Activated naive CD8-positive, alpha-beta T cell treated with anti-CD3 and anti-CD28 coated beads, Interleukin-2, amount 50 U/mL, for 16 hours (primary cell): ENCODE measurements at places on chromosomes 1 and 21.

GRCh38 chr1:159554261-159554660 is 18.5 kb upstream of the OR10J5 start:
- DNase-seq: no peak

GRCh38 chr21:43211760-43212115 is 42.9 kb downstream of the CRYAA start:
- DNase-seq: no peak

DNA sequence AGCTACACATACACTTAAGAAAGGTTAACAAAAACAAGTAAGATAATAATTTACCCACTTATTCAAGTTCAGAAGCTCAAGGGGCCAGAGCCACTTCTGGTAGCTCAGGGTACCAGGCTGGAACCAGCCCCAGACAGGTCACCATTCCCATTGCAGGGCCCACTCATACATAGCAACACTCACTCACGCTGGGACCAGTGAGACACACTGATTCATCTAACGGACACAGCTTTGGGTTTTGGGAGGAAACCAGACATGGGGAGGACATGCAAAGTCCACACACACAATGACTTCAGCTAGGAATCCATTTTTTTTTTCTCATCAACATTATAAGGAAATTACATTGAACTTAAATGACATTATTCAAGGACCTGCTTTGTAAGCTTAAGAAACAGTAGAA is 169.1 kb downstream of the ZC3H11B start:
- DNase-seq: no peak

- DNase-seq: no peak
Measured at GRCh38 chr1:163773396-163773795, 451.6 kb downstream of the NUF2 start.

DNA sequence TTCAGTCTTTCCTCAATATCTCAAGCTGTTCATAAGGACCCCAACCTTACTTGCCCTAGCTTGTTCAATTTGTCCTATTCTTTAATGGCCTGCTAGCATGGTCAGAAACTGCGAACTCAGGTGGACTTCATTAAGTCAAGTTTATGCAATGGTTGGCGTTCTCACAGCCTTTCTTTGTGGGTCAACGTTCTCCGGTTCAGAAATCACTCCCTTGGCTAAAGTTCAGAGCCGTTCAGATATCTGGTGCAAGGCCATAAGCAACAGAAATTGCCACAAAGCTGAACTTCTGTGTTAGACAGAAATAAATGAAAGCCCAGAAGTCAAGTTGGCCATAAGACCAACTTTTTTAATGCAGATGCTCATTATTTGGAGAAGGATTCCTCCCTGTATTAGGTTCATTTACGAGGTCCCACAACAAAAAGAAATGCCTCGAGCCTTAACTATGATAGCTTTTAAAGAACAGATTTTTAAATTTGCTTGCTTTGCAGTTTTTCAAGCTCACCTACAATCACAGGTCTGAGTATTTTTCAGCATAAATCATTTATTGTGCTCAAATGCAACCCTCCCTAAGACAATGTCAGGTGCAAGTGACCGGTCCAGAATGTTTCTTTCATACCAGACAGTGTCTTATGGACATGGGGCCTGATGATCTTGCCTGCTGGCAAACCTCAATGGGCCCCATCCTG is 140.2 kb upstream of the COL11A1 start:
- no peak for DNase-seq

- no peak for DNase-seq
Measured at GRCh38 chr1:109636201-109636952, 16.7 kb downstream of the AMPD2 start.

GRCh38 chr1:26789931-26790330 is 2.2 kb downstream of the PIGV start:
- DNase-seq: no peak

DNA sequence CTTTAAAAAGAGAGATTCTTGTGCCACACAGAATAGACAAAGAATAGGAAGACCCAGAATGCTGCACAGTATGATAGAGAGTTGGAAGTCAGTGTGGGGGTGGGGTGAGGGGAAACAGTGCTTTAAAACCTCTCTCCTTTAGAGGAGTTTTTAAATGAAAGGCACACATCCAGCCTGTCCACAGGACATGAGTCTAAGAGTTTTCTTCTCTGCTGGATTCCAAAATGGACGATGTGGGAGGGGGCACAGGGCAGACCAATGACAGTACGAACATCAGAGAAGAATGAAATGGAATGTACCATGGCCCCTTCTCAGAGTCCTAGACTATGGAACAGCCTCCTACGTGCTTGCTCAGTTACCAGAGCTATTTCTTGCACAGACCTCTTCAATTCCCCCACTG is 458.2 kb upstream of the DAB1 start:
- no peak for DNase-seq

DNA sequence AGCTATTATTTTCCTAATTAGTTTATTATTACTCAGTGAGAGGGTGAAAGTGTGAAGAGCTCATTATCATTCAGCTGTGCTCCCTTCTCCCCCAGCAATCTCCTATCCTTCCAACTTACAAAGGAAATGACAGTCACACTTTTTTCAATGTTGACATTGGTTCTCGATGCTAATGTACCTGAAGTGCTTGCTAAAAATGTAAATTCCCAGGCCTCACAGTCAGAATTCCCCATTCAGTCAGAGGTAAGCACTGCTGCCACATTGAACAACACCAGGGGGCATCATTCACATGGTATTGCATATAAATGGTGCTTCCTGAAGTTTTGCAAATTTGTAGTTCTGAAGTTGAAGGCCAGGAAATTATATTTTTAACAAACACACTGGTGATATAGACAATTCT is 132.7 kb upstream of the FOXD3 start:
- no peak for DNase-seq

- DNase-seq: no peak
Measured at GRCh38 chr1:53822931-53823330, 15.2 kb downstream of the NDC1 start.

DNA sequence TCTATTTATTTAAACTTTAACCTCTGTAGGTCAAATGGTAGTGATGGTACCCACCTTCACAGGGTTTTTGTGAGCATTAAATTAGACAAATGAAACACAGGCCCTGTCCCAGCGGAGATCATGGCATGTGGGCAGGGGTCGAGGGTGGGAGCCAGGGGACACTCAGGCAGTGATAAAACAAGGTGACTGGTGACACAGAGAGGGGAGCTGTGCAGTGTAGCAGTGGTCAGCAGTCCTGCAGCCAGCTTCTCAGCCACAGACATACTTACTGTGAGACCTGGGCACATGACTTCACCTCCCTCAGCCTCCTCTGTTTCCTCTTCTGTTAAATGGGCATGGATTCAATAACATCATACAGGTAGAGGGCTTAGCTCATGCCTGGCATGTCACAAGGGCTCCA is 44.9 kb downstream of the SRRM1 start:
- DNase-seq: no peak

DNA sequence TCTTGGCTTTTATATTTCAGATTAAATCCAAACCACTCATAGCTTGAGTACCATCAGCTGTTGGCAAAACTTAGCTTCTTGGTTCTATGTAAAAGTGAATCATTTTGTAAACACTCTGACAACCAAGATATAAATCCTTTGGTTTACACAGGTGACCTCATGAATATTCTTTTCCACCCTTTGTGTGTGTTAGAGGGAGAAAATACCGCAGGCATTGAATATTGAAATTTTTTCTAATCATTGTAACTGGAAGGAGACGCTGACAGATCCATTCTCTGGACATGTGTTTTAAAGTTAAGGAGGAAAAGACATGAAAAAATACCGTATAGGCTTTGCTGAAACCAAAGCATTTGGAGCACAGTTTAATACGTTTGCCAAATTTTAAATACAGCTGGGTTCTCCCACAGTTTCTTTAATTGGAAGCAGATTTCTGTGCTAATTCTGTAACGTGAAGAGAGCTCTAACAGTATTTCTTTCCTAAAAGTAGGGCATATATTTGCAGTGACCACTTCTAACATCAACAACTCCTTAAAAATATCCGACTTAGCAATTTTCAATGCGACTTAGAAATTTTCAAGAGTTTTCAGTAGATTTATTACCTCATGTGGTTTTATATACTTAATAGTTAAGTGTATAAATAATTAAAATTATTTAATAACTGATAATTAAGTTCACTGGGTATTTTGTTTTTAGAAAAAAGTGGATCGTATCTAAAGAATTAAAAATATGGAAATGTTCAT is 388.2 kb downstream of the USP25 start:
- no peak for DNase-seq

DNA sequence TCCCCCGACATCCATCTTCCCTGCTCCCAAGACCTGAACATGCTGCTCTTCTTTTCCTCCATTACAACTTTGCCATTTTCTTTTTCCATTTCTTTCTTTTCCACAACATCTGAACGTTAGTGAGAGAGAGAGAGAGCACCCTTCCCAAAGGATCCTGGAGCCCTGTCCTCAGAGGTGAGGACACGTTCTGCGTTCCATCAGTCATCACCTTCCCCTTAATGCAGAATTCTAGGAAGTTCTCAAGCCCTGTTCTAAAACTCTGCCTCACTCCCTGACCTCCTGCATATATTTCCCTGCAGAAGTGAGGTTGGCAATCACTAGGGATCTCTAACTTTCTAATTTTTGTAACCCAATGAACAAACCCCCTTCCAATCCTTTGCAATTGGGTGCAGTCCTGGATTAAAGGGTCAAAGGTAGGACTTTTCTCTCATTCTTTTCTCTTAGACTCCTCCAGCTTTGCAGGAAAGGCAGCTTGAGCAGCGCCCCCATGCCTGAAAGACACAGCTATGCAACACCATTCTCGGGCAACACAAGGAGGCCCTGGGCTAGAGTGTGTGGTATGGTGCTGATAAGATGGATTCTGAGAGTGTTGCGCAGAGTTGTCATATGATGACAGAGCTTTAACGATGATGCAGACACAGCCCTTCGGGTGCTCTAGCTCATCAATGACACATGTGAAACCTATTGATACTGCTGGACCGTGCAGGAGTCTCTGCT is 59.2 kb upstream of the TNR start:
- no peak for DNase-seq

- no peak for DNase-seq
Measured at GRCh38 chr21:33261635-33262034, 4.5 kb upstream of the IL10RB start.

DNA sequence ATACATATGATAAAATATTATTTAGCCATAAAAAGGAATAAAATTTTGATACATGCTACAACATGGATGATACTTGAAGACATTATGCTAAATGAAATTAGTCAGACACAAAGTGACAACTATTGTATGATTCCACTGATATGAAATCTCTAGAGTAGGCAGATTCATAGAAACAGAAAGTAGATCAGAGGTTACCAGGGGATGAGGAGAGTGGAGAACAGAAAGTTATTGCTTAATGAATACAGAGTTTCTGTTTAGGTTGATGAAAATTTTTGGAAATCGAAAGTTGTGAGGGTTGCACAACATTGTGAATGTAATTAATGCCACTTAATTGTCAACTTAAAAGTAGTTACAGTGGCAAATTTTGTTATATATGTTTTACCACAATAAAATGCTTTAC is 315.7 kb upstream of the USP25 start:
- DNase-seq: no peak

- no peak for DNase-seq
Measured at GRCh38 chr1:158179301-158180041, 1.2 kb upstream of the CD1D start.

GRCh38 chr1:241330619-241331327 is 26.2 kb downstream of the RGS7 start:
- DNase-seq: no peak

DNA sequence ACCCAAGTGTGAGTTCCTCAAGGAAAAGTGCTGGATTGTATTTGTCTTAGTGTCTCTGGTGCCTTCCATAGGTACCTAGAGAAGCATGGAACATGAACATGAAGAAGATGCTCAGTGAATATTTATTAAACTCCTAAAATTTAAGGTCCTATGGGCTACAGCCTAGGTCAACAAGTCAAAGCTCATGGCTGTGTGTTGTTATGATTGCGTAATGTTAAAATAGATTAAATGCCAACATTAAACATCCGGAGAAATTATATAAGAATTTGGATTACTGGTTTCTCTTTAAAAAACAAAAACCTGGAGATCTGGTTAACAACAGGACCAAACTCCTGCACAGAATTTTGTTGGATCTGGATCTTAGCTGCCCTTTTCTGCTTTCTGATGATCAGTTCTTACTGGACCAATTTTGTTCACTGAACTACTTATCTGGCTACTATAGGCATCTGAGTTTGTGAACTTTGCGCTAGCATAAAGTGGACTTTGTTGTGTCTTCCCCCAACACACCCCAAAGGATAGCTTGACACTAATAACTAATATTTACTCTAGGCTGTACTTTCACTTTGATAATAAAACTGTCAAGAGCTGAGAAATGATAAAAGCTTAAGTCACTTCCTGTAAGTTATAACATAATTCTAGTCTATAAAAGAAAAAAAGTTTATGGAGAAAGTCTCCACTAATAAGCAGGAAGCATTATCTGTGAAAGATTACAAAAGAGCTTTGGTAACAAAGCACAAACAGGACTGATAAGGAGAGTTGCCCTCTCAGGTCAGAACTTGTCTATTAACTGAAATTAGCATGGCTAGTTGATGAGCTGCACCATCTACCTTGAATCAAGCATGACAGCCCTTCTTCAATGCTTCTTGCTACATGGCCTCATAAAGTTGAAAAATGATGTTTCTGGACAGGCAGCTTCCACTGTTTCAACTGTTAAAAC is 20.7 kb downstream of the F5 start:
- no peak for DNase-seq

DNA sequence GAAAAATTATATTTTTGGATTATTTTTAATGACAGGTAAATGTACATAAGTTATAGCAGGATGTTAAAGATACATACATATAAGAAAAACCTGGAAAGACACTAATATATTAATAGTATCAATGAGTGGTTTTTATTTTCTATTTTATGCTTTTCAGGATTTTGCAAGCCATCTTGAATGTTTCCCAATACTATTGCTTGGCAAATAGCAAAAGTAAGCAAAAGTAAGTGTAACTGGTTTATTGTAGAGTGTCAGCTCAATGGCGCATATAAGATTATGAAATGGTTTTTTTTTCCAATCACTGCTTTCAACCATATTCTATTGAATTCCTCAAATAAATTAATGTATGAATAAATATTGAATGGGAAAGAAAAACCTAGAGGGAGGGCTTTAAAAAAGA is 36.4 kb downstream of the ZNF684 start:
- no peak for DNase-seq

DNA sequence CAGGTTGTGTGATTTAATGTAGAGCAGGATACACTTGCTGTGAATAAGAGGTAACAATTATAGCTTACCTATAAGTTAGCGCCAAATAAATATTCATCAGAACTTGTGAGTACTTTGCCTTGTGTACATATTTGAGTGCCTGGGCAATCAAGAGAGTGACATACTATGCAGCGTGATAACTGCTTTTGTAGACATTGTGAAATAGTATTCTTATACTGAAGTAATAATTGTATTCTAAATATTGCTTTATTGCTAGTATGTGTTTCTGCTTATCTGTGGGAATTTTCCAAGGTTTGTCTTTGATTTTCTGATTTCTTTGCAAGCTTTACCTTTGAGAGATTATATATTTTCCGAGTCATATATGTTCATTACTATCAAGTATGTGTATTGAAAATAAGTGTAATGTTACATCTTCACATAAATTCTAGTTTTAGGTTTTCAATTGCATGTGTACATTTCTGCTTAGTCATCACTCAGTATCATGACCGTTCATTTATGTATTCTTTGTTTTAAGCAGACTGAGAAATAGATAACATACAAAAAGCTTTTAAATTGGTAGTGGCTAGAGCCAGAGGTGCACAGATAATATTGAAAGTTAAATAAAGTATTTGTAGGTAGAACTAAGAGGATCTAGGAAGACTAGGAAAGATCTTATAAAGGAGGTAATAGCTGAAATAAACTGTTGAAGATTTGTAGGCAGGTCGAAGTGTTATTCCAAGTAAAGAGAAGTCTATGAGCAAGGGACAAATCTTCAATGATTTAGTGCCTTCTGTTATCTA is 19.5 kb downstream of the USP25 start:
- no peak for DNase-seq
